ENCODE measurements at places on chromosomes 7 and 10. TPM values are rescaled to one million over a fixed set of nuclear protein-coding genes. Genes with fewer than 3 reads are reported as not detected.

GRCh38 chr10:35339942-35340341, 3.6 kb downstream of the CCNY start:
- DNase-seq, result no peak
- no peak overlapping the region for H3K27ac ChIP-seq
- H3K27me3 ChIP-seq, result no peaks in the 10 kb centered on the region
- no peak overlapping the region for H3K4me3 ChIP-seq
- H3K4me1 ChIP-seq, result peaks cover 26% of the 10 kb centered on the region
- H3K36me3 ChIP-seq, result no peaks in the 10 kb centered on the region

Gene SFTPA2
- total RNA-seq, result 2.8 TPM

Gene HOXA5
- total RNA-seq, result 3.9 TPM

Gene NPY4R2
- 0.64 TPM for total RNA-seq

Gene TMEM213
- not detected for total RNA-seq
